ENCODE measurements at places on chromosomes 6 and 20. TPM values are rescaled to one million over a fixed set of nuclear protein-coding genes. Genes with fewer than 3 reads are reported as not detected.

CYP39A1 gene
- not detected for total RNA-seq

UST gene
- total RNA-seq, result 1.6 TPM

RNGTT gene
- total RNA-seq, result 18.1 TPM

GRCh38 chr6:53297004-53297403, 51.7 kb downstream of the ELOVL5 start:
- no peaks in the 10 kb centered on the region for H3K36me3 ChIP-seq
- no peak for DNase-seq
- peak overlapping the region; percentile 13 for H3K4me3 ChIP-seq
- H3K27ac ChIP-seq, result no peak overlapping the region
- no peaks in the 10 kb centered on the region for H3K27me3 ChIP-seq

DNA sequence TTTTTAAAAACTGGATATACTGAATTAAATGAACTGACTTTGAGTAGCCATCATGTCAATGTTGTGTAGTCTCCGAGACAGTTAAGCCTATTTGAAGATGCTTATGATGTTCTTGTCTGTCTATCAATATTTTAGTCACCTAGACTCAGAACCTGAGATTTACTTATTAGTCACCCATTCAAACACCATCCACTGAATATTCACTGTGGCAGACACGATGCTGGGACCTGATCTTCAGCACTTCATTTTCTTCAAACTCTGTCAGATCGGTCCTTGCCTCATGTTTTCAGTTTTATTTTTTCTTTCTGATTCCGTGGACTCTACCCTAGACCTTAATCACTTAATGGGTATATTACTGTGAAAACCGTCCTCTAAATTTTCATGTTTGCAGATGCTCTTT, 123.7 kb upstream of the MCHR2 start:
- DNase-seq, result peak; percentile 3
- H3K36me3 ChIP-seq, result no peaks in the 10 kb centered on the region
- no peak overlapping the region for H3K27ac ChIP-seq
- H3K4me3 ChIP-seq, result no peak overlapping the region
- no peaks in the 10 kb centered on the region for H3K4me1 ChIP-seq

GRCh38 chr6:53301801-53302537, 46.8 kb downstream of the ELOVL5 start:
- no peaks in the 10 kb centered on the region for H3K36me3 ChIP-seq
- DNase-seq, result no peak
- H3K27ac ChIP-seq, result peak overlapping the region; percentile 83
- H3K27me3 ChIP-seq, result no peaks in the 10 kb centered on the region
- H3K4me3 ChIP-seq, result peak overlapping the region; percentile 67

DNA sequence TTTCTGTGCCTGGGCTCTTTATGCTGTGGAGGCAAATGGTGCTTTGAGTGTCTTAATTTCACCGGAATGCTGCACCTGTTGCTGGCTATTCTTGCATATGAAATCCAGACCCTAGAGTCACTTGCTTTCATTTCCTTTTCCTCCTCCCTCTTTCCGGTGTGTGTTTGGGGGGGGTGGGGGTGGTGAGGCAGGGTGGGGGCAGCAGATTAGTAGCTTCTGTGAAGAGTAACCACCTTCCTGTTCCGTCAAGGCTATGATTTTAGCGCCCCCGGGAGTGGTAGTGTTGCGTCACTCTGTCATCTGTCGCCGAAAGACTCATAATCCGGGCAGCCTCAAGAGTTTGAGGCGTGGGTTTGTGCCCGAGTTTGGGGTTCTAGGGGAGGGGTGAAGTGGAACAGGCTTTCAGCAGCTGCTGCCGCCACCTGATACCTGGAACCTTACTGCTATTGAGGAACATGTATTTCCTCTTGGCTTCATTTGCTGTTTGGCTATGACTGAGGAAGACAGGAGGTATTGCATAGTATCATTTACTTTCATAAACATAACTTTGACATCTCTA, 49.1 kb downstream of the UTRN start:
- H3K4me3 ChIP-seq, result peak overlapping the region; percentile 71
- no peaks in the 10 kb centered on the region for H3K36me3 ChIP-seq
- no peak overlapping the region for H3K27ac ChIP-seq
- peak; percentile 71 for DNase-seq
- no peaks in the 10 kb centered on the region for H3K27me3 ChIP-seq

DNA sequence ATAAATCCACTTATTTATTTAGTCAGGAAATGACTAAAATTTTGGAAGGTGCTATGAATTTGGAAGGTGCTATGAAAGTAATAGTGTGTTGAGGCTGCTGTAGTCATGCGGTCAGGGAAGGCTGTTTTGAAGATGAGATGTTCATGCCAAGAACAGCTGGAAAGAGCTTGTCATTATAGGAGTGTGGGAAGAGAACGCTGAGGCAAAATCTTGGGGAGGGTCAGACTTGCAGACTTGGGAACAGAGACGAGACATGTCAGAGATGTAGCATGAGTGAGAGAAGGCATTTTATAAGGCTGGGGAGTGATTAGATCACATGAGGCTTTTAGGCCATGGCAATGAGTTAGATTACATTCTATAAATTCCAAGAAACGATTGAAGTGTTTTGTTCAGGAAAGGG, 124.0 kb upstream of the B3GAT2 start:
- H3K27me3 ChIP-seq, result no peaks in the 10 kb centered on the region
- no peak for DNase-seq
- H3K27ac ChIP-seq, result no peak overlapping the region
- no peak overlapping the region for H3K4me3 ChIP-seq
- no peaks in the 10 kb centered on the region for H3K4me1 ChIP-seq

- DNase-seq, result no peak
- peaks cover 40% of the 10 kb centered on the region for H3K27me3 ChIP-seq
- no peaks in the 10 kb centered on the region for H3K4me1 ChIP-seq
- no peaks in the 10 kb centered on the region for H3K36me3 ChIP-seq
- H3K27ac ChIP-seq, result no peak overlapping the region
Measured at GRCh38 chr20:46774943-46775560, 65.6 kb downstream of the SLC2A10 start.

- no peak overlapping the region for H3K27ac ChIP-seq
- peaks cover 19% of the 10 kb centered on the region for H3K27me3 ChIP-seq
Measured at GRCh38 chr20:38269040-38269439, 8.5 kb upstream of the KIAA1755 start.

- H3K27me3 ChIP-seq, result no peaks in the 10 kb centered on the region
- peak overlapping the region; percentile 93 for H3K27ac ChIP-seq
- peak overlapping the region; percentile 93 for H3K4me3 ChIP-seq
- no peak for DNase-seq
- H3K4me1 ChIP-seq, result peaks cover 8% of the 10 kb centered on the region
Measured at GRCh38 chr6:78867020-78867369, 356 bp upstream of the IRAK1BP1 start.

GRCh38 chr6:2448826-2449571, 203.6 kb upstream of the GMDS start:
- peaks cover 15% of the 10 kb centered on the region for H3K27me3 ChIP-seq
- peaks cover 6% of the 10 kb centered on the region for H3K4me1 ChIP-seq
- H3K27ac ChIP-seq, result no peak overlapping the region
- no peaks in the 10 kb centered on the region for H3K36me3 ChIP-seq
- peak; percentile 13 for DNase-seq
- H3K4me3 ChIP-seq, result peak overlapping the region; percentile 36

DNA sequence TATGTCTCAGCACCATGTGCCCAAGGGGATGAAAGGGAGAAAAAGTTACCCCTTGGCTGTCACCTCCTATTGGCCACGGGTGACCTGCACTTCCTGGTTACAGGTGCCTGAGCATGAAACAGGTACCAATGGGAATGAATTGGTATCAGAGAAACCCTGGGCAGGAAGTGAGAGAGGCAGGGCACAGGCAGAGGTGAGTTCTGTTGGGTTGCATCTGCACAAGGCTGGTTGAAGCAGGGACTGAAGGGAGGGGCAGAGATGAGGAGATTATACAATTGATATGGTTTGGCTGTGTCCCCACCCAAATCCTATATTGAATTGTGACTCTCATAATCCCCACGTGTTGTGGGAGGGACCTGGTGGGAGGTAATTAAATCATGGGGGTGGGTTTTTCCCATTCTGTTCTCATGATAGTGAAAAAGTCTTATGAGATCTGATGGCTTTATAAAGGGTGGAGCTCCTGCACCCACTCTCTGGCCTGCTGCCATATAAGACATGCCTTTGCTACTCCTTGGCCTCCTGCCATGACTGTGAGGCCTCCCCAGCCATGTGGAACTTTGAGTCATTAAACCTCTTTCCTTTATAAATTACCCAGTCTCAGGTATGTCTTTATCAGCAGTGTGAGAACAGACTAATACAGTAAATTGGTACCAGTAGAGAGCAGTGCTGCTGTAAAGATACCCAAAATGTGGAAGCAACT, 291.8 kb downstream of the LRFN2 start:
- peaks cover 31% of the 10 kb centered on the region for H3K27me3 ChIP-seq
- no peak overlapping the region for H3K27ac ChIP-seq
- DNase-seq, result no peak
- H3K4me1 ChIP-seq, result no peaks in the 10 kb centered on the region

DNA sequence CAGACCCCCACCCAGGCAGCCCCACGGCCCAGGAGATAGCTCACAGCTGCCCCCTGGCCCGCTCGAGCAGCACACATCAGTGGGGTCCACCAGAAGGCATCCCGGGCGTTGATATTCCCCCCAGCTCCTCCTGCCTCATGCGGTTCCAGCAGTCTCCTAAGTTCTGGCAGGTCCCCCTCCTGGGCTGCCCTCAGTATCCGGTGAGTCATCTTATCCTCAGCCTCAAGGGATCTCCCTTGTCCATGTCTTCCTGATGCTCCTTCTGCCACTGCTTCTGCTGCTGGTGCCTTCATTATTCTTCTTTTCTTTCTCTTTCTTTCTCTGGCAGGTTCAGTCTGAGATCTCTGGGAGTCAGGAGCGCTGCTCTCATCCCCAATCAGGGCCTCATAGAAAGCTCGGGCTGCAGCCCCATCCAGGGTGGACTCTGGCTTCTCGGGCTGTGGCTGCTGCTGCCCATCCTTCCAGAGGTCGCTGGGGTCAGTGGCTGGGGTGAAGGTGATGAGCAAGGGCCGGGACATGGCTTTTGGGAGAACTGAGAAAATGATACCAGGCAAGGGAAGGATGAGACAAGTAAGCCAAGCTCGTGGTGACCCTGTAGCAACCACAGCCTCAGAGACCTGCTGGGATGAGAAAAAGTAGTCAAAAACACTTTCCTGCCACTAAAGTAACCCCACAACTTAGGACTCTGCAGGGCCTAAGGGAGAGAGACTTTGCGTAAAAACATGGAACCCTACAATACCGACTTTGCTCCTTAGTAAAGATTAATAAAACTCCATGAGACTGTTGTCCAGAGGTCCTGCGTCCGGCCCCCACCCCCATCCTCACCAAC, 622 bp downstream of the GPANK1 start:
- H3K4me1 ChIP-seq, result peaks cover 86% of the 10 kb centered on the region
- no peaks in the 10 kb centered on the region for H3K27me3 ChIP-seq
- peaks cover 29% of the 10 kb centered on the region for H3K36me3 ChIP-seq
- peak overlapping the region; percentile 98 for H3K27ac ChIP-seq
- peak; percentile 24 for DNase-seq
- H3K4me3 ChIP-seq, result peak overlapping the region; percentile 98

DNA sequence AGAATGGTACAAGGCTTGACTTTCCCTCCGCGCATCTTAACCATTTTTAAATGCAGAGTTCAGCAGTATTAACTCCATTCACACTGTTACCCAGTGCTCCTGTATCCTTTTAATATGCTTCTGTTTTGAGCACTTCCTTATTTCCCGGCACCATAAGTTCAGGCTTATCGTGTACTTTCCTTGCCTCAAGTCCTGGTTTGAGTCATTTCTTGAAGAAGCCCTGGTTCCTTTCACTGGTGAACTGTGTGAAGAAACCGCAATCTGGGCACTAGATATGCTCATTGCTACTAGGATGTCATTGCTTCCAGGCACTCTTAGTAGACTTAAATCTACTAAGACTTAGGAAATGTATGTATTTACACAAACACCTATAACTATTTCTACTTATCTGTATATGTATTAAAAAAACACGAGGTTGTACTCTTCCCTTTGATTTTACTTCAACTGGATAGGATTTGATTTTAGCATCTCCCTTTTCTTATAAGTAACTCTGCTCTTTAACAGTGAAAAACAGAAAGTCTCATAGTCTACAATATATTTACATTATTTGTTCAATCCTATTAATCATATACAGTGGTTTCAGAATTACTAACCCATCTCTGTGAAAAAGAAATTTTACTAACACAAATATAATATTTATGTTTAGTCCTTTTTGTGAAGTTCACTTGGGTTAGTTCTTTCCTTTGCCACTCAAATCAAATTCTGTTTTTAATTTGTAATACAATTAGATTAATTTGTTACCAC, 135.5 kb downstream of the CDKAL1 start:
- peaks cover 3% of the 10 kb centered on the region for H3K36me3 ChIP-seq
- no peak for DNase-seq
- no peak overlapping the region for H3K4me3 ChIP-seq
- peaks cover 24% of the 10 kb centered on the region for H3K4me1 ChIP-seq
- no peak overlapping the region for H3K27ac ChIP-seq

DNA sequence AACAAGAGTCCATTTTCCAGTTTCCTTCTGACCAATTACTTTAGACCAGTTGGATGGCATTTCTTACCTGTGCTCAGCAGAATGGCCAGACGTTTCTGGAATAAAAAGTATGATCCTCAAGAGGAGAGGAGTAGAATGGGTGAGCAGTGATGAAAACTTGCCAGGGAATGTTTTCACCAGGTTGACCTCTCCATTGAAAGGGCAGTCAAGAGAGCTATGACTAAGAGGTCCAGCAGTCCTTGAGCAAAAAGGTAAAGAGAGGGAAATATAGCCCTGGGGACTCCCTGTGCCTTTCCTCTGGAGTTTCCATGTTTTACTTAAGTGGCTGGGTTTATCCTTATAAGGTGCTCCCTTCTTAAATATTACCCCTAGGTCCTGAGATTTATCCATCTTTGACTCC, 210.9 kb downstream of the TBX18 start:
- H3K4me3 ChIP-seq, result no peak overlapping the region
- no peak for DNase-seq
- H3K36me3 ChIP-seq, result no peaks in the 10 kb centered on the region
- H3K4me1 ChIP-seq, result no peaks in the 10 kb centered on the region

DNA sequence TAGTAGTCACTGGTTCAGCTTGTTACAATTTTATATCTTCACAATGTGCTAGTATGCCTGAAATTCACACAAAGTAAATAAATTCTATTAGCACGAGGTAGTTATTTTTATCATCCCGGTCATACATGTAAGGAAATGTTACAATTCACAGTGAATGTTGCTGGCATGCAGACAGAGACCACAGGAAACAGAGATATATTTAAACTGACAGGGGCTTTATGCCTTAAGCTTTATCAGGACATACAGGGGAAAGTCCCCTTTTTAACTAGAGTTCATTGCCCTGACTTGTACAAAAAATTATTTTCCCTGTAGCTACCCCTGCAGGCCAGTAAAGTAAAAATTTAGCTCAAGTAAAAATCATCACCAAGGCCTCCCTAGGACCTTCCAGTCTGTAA, 712.0 kb upstream of the NRSN1 start:
- no peaks in the 10 kb centered on the region for H3K4me1 ChIP-seq
- no peak overlapping the region for H3K27ac ChIP-seq
- no peaks in the 10 kb centered on the region for H3K27me3 ChIP-seq

GRCh38 chr20:63399596-63400375, 38.6 kb upstream of the CHRNA4 start:
- no peaks in the 10 kb centered on the region for H3K36me3 ChIP-seq
- H3K27me3 ChIP-seq, result no peaks in the 10 kb centered on the region
- H3K4me1 ChIP-seq, result no peaks in the 10 kb centered on the region
- H3K4me3 ChIP-seq, result no peak overlapping the region

Data from activated T-cell treated with anti-CD3 and anti-CD28 coated beads, Interleukin-2, amount 50 U/mL, for 72 hours (primary cell).